ENCODE measurements at places on chromosomes 7 and 10.

DNA sequence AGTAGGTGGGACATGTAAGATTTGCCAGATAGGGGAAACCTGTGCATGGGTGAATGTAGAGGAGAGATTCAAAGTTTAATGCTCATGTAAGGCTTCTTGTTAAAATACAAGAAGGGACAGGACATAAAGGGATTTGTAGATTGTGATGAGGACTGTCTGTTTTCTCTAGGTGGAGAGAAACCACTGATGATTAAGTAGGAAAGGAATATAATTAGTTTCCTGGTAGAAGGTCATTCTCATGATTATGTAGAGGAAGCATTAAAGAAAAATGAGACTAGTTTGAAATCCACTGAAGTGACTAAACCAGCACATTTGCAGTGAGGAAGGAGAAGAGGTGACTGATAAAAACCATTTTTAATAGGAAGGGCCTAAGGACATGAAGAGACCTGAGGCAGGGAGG is 19.6 kb upstream of the MACC1 start:
- DNase-seq = no peak

DNA sequence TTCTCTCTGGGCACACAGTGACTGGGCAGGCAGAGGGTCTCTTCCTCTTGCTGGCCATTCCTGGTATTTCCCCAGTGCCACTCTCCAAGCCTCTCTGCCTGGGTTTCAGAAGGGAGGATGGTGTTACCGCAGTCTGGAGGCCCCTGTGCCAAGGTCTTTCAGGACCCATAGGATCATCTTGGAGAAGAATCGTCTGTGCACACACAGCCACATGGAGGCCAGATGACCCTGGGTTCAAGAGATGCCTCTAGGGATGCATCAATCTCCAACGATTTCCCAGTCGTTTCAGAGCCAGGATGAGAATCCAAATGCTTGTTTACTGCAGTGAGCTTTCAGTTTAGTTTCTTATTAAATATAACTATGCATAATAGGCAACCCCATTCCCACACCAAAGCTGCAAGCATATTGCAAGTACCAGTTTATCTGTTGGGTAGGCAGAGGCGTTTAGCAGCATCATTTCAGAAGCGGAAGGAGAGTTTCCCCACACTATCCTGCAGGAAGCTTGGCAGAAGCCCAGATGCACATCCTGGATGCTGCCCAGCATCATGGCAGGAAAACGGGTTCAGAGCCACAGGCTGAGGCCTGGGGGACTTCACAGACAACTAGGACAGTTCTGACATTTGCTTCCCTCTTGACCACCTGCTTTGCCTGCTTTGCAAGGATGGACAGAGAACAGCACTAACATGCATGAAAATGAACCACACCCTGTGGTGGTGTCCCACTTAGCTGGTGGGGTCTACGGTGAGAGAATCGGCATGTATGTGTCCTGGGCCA is 134.7 kb upstream of the FAM20C start:
- DNase-seq = no peak

DNA sequence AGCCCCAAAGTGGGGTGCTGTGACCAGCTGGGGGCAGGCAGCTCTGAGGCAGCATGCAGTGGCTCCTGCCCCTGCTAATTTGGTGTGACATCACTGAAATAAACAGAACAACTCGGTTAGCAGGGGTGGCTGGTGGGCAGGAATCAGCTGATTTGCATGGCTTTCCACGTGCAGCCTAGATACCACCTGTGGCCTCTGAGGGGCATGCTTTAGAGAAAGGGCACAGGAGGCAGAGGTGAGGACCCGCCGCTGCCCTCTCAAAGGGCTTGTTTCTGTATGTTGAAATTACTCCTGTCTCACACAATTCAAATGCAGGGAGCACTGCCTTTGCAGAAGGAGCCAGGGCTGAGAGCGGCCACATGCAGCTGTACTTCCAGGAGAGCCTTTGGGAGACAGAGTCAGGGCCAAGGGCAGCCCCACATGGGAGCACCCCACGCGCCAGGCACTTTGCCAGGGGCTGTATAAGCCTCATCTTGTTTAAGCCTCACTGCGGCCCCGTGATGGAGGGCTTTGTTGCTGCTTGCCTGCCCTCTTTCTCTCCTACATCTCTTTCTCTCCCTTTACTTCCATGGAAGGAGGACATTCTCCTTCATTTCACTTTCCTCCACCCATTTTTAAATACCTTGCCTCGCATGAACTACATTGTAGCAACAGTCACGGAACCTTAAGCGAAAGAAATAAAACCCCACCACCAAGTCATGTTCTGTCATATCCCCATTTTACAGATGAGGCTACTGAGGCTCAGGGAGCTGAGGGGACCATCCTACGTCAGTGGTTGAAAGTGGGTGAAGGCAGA is 137.7 kb downstream of the ZMIZ1 start:
- no peak for DNase-seq

DNA sequence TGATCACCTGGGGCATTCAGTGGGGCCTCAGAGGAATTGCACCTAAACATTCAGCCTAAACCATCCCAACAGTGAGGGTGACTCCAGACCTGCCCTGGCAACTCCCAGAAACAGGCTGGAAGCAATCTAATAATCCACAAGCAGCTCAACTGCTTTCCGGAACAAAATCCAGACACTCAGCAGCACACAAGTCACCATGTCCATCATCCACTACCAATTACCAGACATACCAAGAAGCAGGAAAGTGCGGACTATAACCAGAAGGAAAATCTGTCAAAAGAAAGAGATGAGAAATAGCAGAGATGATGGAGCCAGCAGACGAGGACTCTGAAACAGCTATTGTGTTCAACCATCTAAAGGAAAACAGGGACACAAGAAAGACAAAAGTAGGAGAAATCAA is 342.6 kb upstream of the ZMIZ1 start:
- no peak for DNase-seq

GRCh38 chr10:74738985-74739567 is 87.3 kb upstream of the KAT6B start:
- no peak for DNase-seq
